ENCODE measurements at places on chromosomes 12 and 14.

DNA sequence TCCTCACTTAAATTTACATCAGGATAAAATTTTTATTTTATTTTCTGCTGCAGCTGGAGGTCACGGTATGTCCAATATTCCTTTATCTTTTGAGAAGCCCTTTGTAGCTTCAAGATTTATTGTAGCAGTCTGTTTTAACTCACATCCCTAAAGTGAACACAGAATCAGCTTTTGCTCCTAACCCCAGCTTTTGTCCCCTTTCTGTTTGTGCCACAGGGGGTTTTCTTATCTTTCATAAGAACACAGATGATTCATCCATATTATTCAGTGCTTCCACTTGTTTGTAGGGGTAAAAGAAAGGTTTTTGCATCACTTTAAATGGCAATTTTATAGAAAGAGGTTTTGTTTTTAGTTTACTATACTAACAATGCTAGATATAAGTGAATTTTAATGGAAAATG is 21.8 kb upstream of the PIK3C2G start:
- DNase-seq, result no peak

DNA sequence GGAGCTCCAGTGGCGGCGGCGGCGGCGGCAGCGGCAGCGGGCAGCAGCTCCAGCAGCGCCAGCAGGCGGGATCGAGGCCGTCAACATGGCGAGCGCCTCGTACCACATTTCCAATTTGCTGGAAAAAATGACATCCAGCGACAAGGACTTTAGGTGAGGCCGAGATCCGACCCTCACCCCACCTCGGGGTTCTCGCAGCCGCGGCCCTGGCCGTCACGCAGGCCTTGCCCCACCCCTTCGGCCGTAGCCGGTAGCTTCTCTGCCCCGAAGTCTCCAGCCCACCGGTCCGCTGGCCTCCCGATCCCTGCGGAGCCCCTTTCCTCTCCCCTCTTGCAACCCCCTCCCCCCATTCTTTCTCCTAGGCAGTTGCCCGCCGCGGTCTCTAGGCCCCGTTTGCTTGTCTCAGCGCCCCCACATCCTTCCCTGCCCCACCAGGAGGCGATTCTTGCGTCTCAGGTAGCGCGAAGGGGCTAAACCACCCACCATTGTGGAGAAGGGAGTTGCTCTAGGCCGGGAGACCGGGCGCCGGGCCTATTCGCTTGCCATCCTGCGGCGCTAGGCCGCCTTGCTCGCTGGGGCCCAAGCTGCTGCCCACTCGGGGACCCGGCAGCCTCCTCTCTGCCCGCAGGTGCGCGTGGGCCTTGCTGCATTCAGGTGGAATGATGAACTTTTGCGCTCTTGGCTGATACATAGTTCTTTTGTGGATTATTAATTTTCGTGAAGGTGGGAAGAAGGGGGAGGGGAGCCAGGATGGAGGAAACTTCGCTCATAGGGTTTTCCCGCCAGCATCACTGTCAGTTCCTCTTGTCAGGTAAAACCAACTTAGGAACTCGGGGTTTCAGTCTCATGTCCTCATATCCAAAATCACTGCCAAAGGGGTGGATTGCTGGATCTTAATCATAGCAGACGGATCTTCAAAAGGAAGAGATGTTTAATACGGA is 745 bp downstream of the CAND1 start:
- peak; percentile 34 for DNase-seq

GRCh38 chr14:35402323-35403113 is 2.0 kb downstream of the NFKBIA start:
- DNase-seq, result no peak

- no peak for DNase-seq
These were observed 334.3 kb upstream of the SYT1 start for GRCh38 chr12:78530100-78530765.

DNA sequence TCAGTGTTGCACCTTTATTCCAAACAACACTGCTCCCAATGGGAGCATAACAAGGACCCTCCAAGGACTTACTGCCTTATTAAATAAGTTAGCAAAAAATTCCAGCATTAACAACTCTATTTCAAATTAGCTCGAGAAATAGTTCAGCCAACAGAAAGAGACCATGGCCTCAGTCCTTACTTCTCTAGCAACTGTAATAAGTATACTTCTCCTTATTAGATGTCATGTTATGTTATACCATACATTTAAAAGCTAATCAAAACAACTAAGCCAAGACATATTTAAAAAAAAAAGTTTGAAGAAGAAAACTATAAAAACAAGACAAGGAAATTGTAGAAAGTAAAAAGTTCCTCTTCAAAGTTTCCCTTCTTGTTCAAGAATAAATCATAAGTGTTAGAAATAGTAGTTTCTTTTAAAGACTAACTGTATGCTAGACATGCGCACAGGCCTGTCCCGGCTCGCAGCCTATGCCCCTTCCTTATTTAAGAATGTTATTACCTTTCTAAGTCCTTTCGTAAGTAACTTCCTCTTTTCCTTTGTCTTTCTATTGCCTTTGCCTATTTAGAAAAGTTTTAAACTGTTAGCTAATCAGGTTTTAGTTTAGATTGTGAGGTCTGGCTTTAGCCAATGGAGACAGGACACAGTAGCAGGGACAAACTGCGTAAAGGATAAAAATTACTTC is 68.6 kb downstream of the RESF1 start:
- no peak for DNase-seq

DNA sequence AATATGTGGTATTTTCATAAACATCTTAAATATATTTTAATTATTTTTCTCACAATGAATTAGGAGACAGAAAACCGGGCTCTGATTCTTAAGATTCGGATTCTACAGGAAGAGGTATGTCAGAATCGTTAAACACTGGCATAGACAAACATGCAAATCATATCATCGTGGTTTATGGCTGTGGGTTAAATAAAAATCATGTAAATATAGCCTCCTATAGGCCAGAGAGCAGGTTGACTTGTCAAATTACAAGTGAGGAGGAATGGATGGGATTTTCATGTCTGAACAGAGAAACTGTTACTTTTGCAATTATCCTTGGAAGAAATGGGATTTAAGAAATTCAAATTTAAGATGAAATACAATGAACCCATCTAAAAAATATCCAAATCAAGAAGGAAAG is 74.9 kb upstream of the BCAT1 start:
- no peak for DNase-seq

- no peak for DNase-seq
These were observed 38.9 kb downstream of the C14orf132 start for GRCh38 chr14:96077983-96078624.

GRCh38 chr12:44653861-44654527 is 222.1 kb downstream of the NELL2 start:
- no peak for DNase-seq

DNA sequence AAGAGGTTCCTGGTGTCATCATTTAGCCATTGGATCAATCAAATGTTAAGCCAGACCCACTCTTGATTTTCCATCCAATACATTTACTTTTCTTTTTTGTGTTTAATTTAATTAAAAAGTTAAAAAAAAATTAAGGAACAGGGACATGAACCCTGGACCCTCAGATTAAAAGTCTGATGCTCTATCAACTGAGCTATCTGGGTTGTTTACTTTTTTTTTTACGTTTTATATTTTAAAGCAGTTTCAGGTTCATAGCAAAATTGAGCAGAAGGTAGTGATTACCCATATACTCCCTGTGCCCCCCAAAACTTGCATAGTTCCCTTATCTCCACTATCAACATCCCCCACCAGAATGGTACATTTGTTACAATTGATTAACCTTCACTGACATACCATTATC is 3.0 kb upstream of the ACOT4 start:
- no peak for DNase-seq

DNA sequence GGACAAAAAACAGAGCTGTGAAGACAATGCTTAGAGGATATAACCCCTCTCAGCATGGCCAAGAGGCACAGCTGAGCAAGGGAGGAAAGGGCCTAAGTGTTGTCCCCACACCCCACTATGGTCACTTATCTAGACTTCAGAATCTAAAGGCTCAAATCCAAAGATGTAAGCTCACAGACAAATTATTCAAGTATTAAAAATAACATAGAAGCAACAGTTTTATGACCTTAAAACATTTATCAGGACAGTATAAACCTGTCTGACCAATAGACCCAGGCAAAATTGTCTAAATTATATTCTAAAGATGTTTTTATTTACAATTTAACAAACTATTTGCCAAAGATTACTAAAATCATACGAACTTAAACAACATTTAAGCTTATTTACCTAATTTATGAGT is 28.1 kb upstream of the PRICKLE1 start:
- DNase-seq, result peak; percentile 8

DNA sequence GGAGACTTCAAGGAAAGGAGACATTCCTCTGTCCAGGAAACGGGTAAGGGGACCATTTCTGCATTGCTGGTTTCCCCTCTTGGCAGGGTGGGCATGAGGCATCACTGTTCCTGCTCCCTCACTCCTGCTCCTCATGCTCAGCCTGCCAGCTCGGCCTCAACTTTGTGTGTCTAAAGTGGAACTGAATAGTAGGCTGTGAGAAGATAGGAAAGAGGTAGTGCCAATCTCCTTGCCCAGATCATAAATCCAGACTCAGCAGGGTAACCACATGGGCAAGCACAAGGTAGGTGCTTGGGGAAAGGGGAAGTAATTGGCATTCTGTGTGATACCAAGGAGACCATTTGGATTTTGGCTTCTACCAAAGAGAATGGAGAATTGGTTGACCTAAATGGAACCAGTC is 2.6 kb downstream of the LTB4R start:
- no peak for DNase-seq

- DNase-seq, result no peak
These were observed 46.2 kb downstream of the GALNT8 start for GRCh38 chr12:4766445-4766844.

GRCh38 chr12:127078577-127079350 is 1188.2 kb upstream of the TMEM132C start:
- peak; percentile 22 for DNase-seq

- DNase-seq, result no peak
These were observed 96.5 kb downstream of the FOXN3 start for GRCh38 chr14:89320381-89321000.

DNA sequence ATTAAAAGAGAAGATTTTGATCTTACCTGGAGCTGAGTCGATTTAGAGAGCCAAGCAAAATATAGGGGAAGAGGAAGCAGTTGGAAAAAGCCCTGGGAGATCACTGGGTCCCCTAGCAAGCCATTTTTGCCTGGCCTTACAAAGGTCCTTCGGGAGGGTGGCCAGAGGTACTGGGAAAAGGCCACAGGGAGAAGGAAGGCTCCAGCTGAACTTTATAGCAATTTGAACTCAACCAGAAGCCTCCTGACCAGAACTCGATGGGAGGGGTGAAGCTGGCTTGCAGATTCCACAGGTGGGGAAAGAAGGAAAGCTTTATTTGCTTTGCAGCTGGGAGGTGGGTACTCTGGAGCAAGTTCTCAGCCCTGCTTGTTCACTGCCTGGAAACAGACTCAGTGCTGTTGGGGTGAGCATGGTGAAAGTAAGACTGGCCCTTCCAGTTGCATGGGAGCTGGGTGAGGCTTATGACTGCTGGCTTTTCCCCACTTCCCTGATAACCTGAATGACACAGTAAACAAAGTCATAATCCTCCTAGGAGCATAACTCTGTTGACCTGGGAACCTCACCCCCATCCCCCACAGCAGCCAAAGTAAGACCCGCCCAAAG is 855.8 kb downstream of the FSCB start:
- DNase-seq, result no peak

DNA sequence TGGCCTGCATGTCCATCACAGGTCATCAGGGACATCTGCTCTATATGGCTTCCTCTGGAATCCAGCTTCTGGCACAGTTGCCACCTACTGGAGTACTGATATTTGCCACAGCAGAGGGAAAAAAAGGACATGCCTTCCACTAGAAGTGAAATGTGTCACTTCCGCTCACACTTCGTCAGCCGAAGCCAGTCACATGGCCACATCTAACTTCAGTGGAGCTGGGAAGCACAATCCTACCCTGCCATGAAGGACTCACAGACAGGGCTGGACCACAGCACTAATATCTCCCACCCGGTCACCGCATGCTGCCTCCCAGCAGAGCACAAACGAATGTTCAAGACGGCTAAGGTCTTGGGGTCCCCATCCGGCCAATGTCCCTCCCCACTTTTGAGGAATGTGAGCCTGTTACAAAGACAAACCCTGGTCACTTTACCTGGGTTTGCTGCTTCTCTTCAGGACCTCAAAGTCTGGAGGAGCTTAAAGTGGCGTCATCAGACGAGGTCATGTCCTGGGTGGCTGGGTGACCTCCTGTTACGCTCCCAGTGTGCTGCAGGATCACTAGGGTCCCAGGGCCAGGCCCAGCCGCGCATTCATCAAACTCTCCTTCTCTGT is 98.6 kb downstream of the GCH1 start:
- DNase-seq, result peak; percentile 30

- DNase-seq, result peak; percentile 72
These were observed 122.5 kb downstream of the PHLDA1 start for GRCh38 chr12:75908961-75909605.

DNA sequence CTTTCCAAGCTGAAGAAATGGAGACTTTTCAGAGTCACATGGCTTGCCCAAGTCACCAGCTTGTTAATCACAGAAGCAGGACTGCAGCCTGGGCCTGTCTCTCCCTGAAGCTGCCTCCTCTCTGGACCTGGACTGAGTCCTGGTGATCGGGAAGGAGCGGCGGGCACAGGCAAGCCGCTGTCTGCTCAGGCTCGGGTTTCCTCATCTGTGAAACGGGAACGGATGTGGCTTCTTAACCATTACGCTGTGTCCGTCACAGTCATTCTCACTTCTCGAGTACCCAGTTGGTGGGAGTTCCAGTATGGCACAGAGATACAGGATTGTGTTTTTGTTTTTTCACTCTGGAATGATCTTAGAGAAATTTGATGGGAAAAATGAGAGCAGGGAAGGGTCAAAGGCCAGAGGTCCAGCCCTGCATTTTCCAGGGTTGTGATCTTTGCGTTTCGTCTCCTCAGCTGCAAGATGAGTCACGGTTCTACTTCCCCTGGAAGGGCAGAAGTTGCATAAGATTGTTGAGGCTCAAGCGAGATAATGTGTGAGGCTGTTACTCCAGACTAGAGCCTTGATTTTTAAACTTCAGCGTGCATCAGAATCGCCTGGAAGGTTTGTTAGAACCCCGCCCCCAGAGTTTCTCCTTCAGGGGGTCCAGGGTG is 7.6 kb upstream of the LRTM2 start:
- no peak for DNase-seq

DNA sequence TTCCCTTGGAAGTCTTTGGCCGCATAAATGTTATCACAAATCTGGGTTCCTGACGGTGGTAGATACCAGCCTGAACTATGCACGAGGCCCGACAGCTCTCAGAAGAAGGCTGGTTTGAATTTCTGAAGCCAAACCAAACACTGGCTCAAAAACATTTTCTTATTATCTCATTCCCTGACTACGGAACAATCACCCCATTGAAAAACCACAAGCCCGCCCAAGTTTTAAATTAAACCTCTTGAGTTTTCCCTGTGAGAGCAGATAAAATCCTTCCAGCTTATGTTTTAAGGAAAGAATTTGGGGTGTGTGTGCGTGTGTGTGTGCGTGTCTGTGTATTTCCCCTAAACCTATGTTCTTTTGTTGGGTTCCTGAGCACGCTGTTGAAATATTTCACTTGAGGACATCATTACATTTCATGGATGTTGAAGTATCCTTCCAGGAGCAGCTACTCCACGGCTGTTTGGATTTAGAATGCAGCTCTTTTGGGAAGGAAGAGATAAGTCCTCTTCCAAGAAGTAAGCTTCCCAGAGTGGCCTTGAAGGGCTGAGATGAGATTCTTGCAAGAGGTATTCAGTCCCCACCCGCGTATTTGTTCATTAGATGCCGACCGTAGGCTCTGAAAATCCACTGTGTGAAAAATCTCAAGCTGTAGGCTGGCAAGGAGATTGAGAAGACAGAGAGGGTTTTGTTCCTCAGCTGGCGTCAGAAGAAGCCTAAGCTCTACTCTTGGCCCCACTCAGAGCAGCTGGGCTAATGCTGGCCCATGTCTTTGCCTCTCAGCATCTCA is 131.0 kb upstream of the NCOR2 start:
- DNase-seq, result peak; percentile 72

- DNase-seq, result no peak
These were observed 9.6 kb downstream of the NAB2 start for GRCh38 chr12:57098546-57098945.

GRCh38 chr12:120429368-120429767 is 8.5 kb upstream of the COX6A1 start:
- DNase-seq, result no peak
